T-cell (primary cell): ENCODE measurements at places on chromosomes 7 and 10.

DNA sequence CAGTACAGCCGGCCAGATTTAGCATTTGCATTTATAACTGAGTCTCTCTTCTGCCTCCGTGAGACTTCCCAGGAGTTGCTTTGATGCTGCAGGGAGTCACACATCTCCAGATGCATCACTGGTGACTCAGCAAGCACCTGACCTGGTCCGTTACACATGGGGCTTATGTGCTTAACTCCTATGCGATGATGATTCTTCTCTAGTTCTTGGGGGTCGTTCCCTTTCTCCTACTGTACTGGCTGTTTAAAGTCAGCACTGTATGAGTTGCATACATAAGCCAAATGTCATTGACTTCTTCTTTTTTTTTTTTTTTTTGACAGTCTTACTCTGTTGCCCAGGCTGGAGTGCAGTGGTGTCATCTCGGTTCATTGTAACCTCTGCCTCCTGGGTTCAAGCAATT, 13.0 kb upstream of the AKR1E2 start:
- H3K27me3 ChIP-seq = no peaks in the 10 kb centered on the region
- H3K4me3 ChIP-seq = no peak overlapping the region
- no peaks in the 10 kb centered on the region for H3K36me3 ChIP-seq
- no peak overlapping the region for H3K27ac ChIP-seq
- no peak for DNase-seq

- no peaks in the 10 kb centered on the region for H3K27me3 ChIP-seq
- no peak for DNase-seq
- H3K27ac ChIP-seq = no peak overlapping the region
Observed at GRCh38 chr7:65988084-65988483, 6.1 kb upstream of the GUSB start.

- peaks cover 23% of the 10 kb centered on the region for H3K27me3 ChIP-seq
- no peaks in the 10 kb centered on the region for H3K36me3 ChIP-seq
- DNase-seq = no peak
- H3K4me3 ChIP-seq = no peak overlapping the region
- no peaks in the 10 kb centered on the region for H3K4me1 ChIP-seq
- no peak overlapping the region for H3K27ac ChIP-seq
Observed at GRCh38 chr10:100890673-100891317, 22.0 kb upstream of the SLF2 start.

DNA sequence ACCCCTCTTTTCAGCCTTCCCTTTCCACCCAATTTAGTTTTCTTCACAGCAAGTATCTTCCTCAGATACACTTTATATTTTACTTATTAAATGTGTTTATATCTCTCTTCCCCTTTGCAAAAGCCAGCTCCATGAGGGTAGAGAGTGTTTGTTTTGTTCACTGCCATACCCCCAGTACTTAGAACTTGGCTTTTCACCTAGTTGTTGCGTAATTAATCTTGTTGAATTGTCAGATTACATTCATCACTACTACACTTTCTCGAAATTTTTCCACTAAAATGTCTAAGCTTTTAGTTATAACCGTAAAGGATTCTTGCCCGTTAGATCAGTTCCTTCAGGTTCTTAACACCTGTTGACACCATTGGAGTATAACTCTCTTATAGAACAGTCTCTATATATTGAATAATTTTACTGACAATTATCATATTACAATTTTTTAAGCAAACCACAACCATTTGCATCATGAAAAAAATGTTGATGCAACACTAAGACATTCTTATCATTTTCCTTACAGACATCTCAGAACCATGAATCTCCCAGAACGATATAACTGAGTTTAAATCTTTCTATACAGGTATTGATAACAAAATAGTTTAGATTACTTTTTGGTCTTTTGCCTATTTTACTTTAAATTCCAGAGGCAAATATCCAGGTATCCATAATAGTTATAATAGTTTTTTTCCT, 29.9 kb downstream of the VWDE start:
- H3K27me3 ChIP-seq = no peaks in the 10 kb centered on the region
- H3K4me1 ChIP-seq = no peaks in the 10 kb centered on the region
- H3K27ac ChIP-seq = no peak overlapping the region
- no peaks in the 10 kb centered on the region for H3K36me3 ChIP-seq

DNA sequence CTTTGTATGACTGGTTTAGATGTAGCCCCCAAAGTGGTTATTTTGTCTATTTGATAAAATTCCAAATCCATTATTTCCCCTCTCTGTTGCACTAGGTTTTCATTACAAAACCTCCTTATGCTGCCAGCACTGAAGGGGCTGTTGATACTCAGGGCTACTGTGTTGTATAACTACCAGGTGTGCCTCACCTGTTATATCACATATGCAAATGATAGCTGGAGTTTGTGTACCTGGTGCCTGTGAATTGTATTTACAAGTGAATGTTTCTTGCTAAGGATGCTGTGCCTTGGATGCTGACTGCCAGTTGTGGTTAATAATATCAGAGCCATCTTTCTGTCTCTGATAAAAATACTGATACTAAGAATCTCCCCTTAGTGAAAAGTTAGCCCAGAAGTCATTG, 84.8 kb upstream of the CCDC6 start:
- H3K4me3 ChIP-seq = no peak overlapping the region
- no peaks in the 10 kb centered on the region for H3K36me3 ChIP-seq
- DNase-seq = no peak
- H3K27ac ChIP-seq = no peak overlapping the region

- H3K27me3 ChIP-seq = no peaks in the 10 kb centered on the region
- H3K4me1 ChIP-seq = peaks cover 4% of the 10 kb centered on the region
- no peaks in the 10 kb centered on the region for H3K36me3 ChIP-seq
- DNase-seq = no peak
- H3K4me3 ChIP-seq = peak overlapping the region; percentile 84
Observed at GRCh38 chr10:29408847-29409240, 120.0 kb downstream of the LYZL1 start.

DNA sequence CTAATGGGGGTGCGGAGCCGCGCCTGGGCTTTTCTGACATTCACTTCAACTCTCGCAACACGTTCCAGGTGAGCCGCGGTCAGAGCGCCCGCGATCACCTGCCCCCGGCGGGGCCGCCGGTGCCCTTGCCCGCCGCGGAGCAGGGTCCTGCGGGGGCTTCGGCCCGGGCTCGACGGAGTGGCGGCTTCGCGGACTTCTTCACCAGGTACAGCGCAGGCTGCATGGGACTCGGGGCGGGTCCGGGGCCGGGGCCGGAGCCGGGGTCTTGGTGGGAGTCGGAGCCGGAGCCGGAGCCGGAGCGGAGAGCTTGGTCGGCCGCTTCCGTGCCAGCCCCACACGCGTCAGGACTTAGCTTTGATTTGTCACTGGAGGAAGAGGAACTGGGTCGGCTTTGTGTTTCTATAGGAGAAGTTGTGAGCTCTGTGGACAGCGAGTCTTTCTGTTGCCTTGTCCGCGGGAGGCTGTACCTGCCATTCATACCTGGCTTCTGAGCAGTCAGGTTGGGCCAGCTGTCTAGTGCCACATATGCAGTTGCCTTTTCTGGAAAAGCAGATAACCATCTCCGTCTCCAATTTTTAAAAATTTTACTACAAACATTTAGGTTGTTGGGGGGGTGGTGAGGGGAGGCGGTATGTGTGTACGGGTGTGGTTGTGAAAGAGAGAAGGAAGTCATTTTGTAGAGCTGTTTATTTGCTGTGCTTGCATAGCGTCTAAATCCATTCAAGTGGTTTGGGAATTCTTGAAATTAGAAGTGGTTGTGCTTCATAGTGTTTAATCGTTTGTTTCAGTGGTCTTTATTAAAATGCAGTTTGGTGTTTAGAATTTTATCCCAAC, 1.3 kb downstream of the TBC1D12 start:
- H3K36me3 ChIP-seq = no peaks in the 10 kb centered on the region
- H3K4me1 ChIP-seq = no peaks in the 10 kb centered on the region
- no peak overlapping the region for H3K27ac ChIP-seq
- H3K4me3 ChIP-seq = peak overlapping the region; percentile 21
- H3K27me3 ChIP-seq = peaks cover 41% of the 10 kb centered on the region

GRCh38 chr7:47290867-47291266, 291.0 kb downstream of the TNS3 start:
- DNase-seq = no peak
- H3K4me3 ChIP-seq = no peak overlapping the region
- H3K27me3 ChIP-seq = no peaks in the 10 kb centered on the region

GRCh38 chr10:85642421-85643170, 724.0 kb downstream of the GRID1 start:
- H3K27me3 ChIP-seq = no peaks in the 10 kb centered on the region
- no peak overlapping the region for H3K4me3 ChIP-seq
- no peaks in the 10 kb centered on the region for H3K4me1 ChIP-seq
- no peak for DNase-seq

GRCh38 chr7:133718131-133718530, 409.0 kb upstream of the LRGUK start:
- DNase-seq = no peak
- H3K27me3 ChIP-seq = no peaks in the 10 kb centered on the region

DNA sequence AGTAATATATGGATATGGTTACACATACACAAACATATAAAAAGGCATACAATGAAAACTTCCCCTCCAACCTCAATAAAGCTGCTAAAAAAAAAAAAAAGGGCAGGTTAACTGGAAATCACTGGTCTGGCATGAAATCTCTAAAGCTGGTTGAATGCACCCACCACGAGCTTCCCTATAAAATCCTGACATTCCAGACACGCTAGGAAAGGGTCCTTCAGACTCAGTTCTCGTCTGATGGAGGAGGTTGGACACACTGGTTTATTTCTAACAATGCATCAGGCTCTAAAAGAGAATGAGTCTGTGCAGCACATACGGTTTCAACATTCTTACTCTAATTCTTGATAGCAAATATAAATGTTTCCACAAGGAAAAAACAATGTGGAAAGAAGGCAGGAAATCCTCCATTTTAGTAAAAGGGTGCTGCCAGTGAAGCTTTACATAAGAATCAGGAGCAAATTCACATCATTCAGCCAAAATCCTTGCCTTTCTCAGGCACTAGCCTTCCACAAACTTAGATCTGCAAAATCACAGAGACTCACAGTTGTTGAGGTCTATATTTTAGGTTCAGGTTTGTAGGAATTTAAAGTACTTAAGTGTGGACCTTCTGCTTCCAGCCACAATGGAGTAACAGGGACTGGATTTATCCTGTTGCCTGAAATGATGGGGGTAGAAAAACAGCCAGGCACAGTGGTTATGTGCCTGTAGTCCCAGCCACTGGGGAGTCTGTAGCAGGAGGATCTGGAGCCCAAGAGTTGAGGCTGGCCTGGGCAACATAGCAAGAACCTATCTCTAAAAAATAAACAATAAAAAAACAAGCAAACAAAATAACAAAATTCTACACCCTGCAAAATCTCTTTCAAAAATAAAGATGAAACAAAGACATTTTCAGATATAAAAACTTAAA, 73.5 kb downstream of the CYTH3 start:
- H3K4me1 ChIP-seq = no peaks in the 10 kb centered on the region
- no peak overlapping the region for H3K27ac ChIP-seq
- H3K27me3 ChIP-seq = no peaks in the 10 kb centered on the region
- DNase-seq = no peak
- no peak overlapping the region for H3K4me3 ChIP-seq

DNA sequence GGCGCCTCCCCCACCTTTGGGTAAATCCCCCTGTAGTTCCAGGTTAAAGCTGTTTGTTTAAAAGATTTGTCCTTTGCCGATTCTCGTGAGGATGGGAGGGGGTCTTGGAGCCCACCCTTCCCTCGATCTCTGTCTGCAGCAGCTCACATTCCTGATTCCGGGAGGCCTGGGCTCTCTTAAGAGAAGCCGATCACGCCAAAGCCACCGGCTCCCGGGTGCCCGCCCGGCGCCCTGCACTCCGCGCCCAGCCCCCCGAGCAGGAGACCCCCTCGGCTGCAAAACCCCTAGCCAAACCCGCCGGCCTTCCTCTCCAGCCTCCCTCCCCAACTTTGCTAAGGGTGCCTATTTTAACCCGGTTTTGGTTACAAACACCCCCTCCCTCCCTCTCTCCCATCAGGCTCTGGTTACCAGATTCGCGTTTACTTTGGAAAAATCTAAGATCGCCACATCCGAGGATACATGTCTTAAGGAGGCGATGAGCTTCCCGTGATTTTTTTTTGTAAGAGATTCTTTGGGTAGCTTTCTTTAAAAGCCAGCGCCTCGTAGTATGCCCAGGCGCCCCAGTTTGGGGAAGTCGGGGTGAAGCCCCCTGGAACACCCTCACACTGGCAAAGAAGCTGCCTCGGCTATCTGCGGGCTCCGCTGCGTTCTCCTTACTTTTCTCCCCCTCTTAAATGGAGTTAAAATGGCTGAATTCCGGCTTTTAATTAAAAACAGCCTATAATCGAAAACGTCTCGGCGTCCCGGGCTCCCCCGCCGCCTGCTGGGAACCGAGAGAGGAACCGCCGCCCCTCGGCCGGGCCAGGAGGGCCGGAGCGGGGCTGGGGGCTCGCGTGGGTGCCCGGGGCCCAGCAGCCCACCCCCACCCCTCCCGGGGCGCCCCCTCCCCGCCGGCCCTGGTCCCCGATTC, 983 bp downstream of the TNRC18 start:
- peaks cover 19% of the 10 kb centered on the region for H3K4me1 ChIP-seq
- H3K36me3 ChIP-seq = no peaks in the 10 kb centered on the region
- H3K27me3 ChIP-seq = peaks cover 95% of the 10 kb centered on the region
- no peak for DNase-seq

GRCh38 chr10:60937784-60938654, 6.0 kb downstream of the RHOBTB1 start:
- H3K27ac ChIP-seq = no peak overlapping the region
- H3K36me3 ChIP-seq = no peaks in the 10 kb centered on the region
- no peak overlapping the region for H3K4me3 ChIP-seq
- H3K27me3 ChIP-seq = no peaks in the 10 kb centered on the region

DNA sequence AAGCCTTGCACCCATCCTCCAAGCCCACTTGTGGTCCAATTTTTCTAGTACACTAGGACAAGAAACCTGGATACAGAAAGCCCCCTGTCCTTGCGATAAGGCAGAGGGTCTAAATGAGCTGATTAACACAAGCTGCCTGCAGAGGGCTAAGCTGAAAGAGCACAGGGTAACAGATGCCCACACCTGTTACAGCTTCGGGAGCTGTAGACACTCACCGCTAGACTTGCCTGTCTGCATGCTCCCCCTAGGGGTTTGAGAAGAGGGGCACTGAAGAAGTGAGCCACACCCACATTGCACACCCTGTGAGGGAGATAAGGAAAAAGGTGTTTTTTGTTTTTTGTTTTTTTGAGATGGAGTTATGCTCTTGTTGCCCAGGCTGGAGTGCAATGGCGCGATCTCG, 386.5 kb upstream of the AUTS2 start:
- H3K27ac ChIP-seq = no peak overlapping the region
- no peaks in the 10 kb centered on the region for H3K36me3 ChIP-seq
- DNase-seq = no peak
- H3K4me1 ChIP-seq = no peaks in the 10 kb centered on the region
- H3K27me3 ChIP-seq = no peaks in the 10 kb centered on the region
- no peak overlapping the region for H3K4me3 ChIP-seq
